Stimulated activated naive CD8-positive, alpha-beta T cell treated with anti-CD3 and anti-CD28 coated beads, Interleukin-15, amount 100 ng/mL, for 72 hours (primary cell): ENCODE measurements at places on chromosomes 1 and 21.
A peak's percentile ranks its signal among the peaks of the same experiment; 100 is the strongest.

DNA sequence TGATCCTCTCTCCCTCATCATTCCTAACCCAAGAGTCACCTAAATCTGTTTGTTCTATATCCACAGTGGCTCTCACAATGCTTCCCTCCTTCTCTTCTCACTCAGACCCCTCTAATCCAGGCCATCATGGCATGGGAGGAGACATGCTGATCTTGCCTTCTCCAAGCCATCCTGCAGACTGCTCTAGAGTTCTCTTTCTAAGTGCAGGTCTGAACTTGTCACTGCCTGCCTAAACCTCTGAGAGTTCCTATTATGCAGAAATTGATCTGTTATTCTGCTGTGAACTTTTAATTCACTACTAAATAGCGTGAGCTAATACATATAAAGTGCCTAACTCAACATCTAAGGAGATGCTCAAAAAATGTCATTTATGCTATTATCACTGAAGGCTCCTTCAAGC is 26.8 kb downstream of the LAMC2 start:
- DNase-seq, result no peak

DNA sequence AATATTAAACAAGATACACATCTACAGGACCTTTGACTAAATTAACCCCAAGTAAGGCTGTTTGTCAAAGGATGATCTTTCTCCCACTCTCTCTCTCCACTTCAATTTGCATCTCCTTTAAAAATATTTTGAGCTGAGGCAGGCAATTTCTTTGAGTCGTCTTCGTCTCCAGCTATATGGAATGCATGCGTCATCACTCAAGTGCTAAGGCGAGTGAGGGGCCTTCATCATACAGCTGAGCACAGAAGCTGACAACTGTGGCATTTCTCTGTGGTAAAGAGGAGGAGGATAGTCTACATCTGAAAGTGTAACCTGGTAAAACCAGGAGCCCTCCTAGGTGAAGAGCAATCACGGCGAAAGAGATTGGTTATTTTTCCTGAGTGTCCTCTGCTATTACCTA is 7.6 kb downstream of the EPHX4 start:
- DNase-seq, result no peak

DNA sequence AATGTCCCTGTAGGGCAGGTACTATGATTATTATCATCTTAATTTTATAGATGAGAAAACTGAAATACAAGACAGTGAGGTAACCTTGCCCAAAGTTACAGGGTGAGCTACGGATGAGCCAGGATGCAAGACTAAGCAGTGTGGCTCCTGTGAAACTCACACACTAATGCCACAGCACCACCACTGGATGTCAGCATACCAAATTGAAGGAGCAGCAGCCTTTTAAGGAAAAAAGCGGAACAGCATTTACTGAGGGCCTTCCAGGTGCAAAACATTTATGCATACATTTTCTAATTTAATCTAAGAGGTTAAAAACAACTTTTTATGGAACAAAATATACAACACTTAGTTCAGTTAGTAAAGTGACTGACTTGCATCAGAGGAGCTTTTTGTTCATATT is 41.7 kb downstream of the SEC16B start:
- DNase-seq, result no peak

- DNase-seq, result peak; percentile 29
These were observed 126.0 kb upstream of the TMEM51 start for GRCh38 chr1:15027515-15027986.

DNA sequence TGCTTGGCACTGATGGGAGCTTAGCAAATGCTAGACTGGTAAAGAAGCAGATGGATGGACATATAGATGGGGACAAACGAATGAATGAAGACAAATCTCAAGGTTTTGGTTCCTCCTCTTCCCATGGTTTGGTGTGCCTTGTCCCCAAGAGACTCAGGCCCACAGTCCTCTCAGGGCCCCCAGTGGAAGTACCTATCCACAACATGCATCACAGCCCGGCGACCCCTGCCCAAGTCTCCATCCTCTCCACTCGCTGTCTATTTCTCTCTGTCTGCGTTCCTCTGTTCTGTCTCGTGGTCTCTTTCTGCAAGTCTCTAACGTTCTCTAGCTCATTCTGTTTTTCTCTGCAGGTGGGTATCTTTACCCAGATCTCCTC is 85.8 kb downstream of the GLIS1 start:
- no peak for DNase-seq

DNA sequence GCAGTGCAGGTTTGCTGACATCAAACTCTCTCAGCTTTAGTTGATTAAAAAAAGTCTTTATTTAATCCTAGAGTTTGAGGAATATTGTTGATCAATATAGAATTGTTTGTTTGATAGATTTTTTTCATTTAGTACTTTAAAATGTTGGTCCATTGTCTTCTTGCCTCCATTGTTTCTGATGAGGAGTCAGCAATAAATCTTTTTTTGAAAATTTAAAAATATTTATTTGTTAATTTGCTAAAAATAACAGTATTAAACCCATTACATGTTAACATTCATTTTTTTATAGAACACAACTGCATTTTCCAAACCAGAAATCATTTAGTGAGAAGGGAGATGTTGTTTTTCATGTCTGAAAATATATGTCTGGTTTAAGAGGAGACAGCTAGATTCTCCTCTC is 173.8 kb upstream of the USP24 start:
- DNase-seq, result no peak

- DNase-seq, result no peak
These were observed 93.3 kb upstream of the ADAMTS5 start for GRCh38 chr21:27060190-27060589.

DNA sequence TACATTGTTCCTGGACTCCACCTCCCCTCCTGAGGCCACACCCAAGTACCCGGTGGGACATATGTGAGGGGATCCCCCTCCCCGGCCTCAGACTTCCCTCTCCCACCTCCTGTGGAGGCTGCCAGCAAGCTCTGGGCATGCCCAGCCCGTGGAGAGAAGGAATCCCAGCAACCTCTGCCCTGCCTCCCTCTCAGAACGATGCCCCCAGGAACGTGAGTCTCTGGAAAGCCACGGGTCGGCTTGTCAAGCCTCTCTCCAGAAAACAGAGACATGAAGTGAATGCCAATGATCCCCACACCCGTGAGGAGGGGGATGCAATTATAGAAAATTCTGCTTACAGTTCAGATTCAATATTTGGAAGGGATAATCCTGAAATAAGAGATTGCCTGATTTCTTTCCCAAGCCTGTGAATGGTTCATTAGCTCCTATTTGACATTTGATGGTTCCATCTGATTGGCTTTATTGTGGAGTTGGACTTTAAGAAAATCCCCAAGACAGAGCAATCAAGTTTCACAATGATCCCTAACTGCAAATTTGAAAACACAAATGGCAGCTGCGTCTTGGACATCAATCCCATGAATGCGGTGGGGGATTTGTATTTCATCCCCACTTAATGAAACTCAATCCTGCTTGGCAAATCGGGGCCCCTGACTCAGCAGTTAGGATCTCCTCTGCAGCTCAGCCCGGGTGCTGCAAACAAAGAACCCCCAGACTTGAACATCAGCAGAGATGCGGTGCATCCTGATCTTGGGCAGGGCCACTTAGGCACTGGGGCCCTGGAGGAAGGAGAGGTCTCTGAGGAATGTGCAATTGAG is 9.1 kb upstream of the GUCA2B start:
- no peak for DNase-seq

DNA sequence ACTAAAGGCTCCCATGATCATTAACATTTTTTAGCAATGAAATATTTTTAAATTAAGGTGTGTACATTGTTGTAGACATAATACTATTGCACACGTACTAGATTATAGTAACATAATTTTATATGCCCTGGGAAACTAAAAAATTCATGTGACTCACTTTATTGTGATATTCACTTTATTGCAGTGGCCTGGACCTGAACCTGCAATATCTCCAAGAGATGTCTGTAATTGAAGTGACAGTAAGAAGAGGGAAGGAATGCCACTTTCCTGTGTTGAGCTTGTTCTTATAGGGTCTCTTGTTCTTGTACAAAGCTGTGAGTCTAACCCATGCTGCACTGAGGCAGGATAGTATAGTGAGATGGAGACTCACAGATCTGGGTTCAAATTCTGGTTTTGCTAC is 66.9 kb upstream of the USP24 start:
- DNase-seq, result no peak

GRCh38 chr1:214808845-214809460 is 206.0 kb downstream of the CENPF start:
- no peak for DNase-seq

DNA sequence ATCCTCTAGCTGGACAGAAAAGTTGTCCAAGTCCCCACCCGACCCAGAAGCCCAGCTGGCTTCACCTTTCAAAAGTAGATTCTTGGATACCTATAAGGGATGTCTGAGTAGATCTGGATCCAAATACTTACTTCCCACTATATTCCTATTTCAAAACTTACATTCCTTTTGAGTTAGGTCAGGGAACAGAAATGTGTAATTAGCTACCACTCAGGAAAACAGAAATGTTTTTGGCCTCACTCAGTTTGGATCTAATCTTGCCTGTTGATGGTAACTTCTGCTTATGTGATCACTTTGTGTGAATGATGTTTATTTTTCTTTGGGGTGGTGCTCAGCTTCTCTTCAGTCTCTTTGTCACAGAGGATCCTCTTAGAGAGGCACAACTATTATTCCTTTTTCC is 814.4 kb upstream of the RGS18 start:
- DNase-seq, result no peak

GRCh38 chr1:220701974-220702373 is 11.8 kb downstream of the C1orf115 start:
- no peak for DNase-seq

- no peak for DNase-seq
These were observed 11.6 kb upstream of the CTBS start for GRCh38 chr1:84585803-84586202.

- DNase-seq, result no peak
These were observed 25.0 kb upstream of the SHE start for GRCh38 chr1:154527192-154527591.

DNA sequence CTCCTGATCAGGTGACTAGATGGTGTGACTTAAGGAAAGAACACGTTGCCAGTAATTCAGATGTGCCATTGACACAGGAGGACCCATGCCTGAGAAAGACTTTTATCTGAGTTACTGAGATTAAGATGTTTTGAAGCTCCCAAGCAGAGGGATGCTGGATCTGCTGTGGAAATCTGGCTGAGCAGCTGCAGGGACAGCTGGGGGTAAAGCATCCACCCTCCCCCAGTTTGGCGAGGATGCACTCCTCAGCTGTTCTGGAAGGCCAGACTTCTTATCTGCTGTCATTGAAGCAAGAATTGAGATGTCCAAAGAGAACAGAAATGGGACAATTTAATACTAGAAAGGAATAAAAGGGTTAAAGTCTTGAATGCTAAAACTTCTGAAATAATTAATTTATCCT is 25.7 kb downstream of the TTC3 start:
- DNase-seq, result no peak

DNA sequence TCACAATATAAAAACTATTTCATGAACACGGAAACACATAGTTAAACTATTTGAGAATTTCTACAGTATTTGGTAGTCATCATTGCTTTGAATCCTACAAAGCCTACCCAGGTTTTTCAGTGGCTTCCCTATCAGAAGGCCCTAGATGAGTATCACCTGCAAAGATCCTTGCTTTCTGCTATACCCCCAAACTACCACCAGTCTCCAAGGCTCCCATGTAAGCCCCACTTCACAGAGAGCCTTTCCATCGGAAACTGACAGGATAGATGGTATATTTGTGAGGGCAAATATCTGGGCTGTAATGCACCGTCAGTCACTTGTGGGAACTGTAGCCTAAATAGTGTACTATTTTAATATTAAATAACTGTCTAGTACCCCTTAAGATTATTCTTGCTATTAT is 674.3 kb downstream of the BRINP3 start:
- DNase-seq, result no peak

- no peak for DNase-seq
These were observed 141.8 kb downstream of the ZZZ3 start for GRCh38 chr1:77540501-77541161.

GRCh38 chr21:41095983-41096382 is 72.0 kb upstream of the BACE2 start:
- DNase-seq, result no peak

GRCh38 chr1:226946285-226946684 is 6.2 kb downstream of the COQ8A start:
- DNase-seq, result no peak

DNA sequence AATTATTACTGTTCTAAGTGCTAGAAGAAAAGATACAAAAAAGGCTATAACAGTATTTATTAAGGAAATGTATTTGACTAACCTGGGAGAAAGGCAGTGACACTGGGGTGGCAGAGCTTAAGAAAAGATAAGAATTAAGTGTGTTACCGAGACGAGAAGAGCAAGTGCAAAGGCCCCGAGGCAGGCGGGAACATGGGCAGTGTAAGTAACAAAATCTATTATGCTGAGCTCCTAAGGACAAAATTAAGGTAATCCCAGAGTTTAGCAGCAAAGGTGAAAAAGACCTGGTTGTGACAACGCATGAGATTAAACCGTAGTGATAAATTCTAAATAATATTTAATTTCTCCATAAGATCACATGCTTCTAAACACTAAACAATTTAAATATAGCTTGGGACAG is 167.6 kb downstream of the RERE start:
- DNase-seq, result no peak

- DNase-seq, result no peak
These were observed 8.9 kb upstream of the ITLN2 start for GRCh38 chr1:160963521-160963920.

- DNase-seq, result no peak
These were observed 30.2 kb upstream of the ATP5PO start for GRCh38 chr21:33945652-33946270.

DNA sequence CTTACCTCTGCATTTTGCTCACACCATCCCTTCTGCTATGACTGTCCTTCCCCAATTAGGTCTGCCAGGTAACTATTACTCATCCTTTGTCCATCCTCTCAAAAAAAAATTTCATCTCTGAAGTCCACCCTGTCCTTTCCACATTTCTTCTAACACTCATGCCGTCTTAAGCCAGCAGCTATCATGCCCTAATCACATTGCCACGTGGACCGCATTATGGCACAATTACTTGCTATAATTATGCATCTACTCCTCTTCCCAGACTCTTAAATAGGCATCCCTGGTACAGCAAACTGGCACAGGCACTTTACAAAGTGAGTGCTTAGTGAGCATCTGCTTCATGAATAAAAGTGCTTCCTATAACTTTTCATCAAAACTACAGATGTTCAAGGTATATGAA is 295.4 kb upstream of the ESRRG start:
- no peak for DNase-seq

- no peak for DNase-seq
These were observed 126.8 kb upstream of the ZNF644 start for GRCh38 chr1:91148641-91149069.

- no peak for DNase-seq
These were observed 11.5 kb downstream of the ARHGEF10L start for GRCh38 chr1:17550729-17551584.

DNA sequence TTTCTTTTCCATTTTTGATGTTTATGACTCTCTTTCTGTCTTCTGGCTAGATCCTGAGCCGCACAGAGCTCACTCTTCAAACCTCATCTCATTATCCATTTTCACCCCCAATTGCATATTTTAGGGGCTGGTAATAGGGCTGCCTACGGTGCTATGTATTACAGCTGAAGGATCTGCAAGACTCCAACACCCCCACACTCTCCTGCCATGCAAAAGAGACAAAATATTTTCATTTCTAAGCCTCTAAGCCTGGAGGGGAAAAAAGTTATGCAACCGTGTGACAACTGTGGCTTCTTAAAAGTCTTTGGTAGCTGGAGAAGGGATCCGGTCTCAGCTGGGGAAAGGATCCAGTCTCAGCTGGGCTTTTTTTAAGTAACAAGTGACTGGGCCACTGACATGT is 311.6 kb downstream of the NPHP4 start:
- DNase-seq, result no peak
